ENCODE measurements at places on chromosomes 11 and 22.

DNA sequence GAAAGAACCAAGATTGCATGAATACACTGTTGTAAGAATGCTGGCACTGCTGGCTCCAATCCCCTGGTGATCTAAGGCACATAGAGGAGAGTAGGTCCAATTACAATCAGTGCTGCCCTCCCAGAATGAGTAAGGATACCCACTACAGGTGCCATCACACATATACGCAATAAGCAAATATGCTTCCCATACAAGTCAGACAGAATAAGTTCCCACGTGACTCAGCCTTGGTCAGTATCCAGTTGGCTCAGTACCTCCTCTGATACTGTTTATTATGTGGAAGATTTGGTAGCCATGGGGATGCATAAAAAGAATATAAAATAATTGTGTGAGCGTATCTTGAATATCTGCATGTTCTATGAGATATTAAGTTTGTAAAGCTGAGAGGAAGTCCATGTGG, 8.9 kb upstream of the OR2D3 start:
- no peak for DNase-seq

DNA sequence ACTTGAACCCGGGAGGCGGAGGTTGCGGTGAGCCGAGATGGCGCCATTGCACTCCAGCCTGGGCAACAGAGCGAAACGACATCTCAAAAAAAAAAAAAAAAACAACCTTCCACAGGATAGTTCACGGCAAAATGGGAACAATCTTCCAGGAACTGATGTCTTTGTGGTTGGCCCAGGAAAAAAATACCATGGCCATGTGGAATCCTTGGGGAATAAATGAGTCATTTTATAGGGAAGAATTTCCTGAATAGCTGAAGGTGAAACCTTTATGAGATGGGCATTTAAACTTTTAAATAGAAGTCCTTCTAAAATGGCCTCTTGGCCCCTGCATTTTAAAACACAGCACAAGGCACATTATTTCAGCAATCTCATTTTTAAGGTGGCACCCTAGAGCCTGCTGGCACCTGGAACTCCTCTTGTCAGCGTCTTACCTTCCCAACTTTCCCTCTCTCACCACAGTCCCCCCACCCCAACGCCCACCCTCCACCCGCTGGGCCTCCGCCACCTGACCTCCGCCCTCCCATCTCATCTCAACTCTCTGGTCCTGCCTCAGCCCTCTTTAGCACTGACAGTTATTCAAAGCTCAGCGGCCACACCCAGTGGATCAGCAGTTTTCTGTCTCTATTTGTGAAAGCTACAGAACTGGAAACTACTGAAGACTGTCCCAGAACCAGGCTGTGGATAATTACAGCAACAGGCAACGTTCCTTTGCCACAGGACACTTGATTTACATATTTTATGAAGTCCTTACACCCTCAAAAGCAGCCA, 43.1 kb downstream of the SCGB1A1 start:
- no peak for DNase-seq

DNA sequence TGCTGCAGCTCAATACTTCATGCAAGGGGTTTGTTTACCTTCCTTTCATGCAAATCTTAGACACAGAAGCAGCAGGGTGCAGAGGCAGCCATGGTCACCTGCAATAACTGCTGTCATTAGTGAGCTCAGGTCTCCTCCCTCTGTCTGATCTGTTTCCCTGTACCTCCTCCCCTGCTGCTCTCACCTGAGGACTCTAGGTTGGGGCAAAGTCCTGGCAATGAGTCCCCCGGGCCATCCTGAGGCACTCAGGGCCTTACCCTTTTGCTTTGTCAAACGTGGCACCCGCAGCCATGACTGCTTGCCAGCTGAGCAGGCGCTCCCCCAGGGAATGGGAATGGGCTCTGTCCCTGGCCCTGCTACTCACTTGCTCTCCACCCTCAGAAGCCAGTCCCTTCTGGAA, 3.9 kb downstream of the LRRC10B start:
- peak; percentile 64 for DNase-seq

GRCh38 chr11:76035020-76035419, 171.3 kb downstream of the WNT11 start:
- DNase-seq = no peak

GRCh38 chr11:128291007-128291406, 296.4 kb downstream of the ETS1 start:
- DNase-seq = no peak

DNA sequence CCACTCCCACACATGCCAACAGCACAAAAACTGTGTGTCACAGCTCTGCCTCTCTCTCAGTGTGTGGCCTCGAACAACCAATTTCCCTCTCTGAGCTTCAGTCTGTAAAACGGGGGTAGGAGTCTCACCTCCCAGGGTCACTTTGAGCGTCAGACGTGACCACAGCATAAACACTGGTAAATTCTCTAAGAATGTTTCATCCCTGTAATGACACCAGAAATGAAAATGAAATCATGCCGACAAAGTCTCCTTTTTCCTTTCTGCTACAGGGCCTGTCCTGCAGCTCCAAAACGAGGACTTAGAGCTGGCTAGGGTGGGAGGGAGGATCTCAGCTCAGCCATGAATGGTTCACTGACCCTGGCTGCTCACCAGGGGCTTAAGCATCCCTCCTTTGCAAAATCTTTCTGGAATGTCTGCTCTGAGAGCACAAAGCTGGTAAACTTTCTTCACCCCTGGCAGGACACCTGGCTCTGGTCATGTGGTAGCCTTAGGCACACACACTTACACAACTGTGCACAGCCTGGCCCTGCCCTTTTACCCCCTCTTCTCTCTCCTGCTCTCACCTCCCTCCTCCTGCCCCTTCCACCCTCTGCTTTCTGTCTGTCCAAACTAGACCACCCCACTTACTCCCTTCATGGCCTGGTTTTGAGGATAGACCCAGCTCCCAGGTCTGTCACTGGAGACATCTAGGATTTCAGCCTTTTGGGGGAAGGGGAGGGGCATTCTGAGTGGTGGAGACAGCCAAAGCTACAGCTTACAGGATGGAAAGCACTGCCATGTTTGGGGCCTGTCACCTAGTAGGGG, 12.3 kb upstream of the TSKU start:
- DNase-seq = no peak

DNA sequence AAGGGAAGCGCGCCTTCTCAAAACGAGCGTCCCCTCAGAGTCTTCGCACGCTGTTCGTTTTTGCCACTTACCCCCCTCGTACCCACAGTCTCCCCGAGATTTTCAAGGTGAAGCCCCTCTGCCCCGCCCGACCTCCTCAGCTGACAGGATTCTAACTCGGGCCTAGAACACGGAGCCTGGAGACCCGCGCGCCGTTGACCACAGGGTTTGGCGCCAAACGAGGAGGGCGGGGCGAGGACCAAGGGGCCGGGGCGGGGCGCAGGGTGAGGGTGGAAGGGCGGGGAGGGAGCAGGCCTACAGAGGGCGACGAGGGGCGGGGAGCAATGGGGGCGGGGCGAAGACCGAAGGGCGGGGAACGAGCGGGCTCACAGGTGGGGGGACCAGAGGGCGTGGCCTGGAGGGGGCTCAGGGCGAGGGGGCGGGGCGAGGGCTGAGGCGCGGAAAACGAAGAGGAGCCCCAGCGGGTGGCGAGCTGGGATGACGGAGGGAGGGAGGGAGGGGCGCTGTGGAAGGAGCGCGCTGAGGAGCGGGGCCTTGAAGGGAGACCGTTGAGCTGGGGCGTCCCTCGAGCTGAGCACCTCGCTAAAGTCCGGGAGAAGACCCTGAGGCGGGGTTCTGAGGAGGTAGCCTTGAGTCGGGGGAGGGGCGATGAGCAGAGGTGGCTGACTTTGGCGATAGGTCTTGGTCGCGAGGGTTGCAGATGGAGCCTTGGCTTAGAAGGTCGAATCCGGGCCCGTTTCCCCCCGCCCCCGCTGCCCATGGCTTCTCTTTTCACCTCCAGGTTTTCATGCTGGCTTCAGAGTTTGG, at the start of gene DMC1:
Gene DMC1 (minus strand): TSS at position 212 of the 807 bp plus-strand sequence. CDS start 1,927 bp downstream, outside the sequence.
- DNase-seq = peak; percentile 78

DNA sequence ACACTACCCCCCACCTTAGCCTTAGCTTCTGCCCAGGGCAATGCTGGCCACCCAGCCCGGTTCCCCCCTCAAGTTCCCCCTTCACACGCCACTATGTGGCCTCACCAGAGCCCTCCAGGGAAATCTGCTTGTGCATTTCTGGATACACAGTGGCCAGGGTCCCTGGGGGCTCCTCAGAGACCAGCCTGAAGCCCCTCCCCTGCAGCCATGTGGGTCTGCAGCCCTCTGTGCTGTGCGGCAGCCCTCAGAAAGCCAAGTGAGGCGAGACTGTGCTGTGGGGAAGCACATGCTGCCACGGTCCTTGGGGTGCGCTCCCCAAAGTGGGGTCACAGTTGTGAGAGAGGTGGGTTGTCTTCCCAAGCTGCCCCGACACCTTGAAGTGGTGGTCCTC, 2.1 kb upstream of the PLXNB2 start:
- no peak for DNase-seq

- no peak for DNase-seq
Observed at GRCh38 chr11:70605468-70605815, 207.1 kb downstream of the CTTN start.

DNA sequence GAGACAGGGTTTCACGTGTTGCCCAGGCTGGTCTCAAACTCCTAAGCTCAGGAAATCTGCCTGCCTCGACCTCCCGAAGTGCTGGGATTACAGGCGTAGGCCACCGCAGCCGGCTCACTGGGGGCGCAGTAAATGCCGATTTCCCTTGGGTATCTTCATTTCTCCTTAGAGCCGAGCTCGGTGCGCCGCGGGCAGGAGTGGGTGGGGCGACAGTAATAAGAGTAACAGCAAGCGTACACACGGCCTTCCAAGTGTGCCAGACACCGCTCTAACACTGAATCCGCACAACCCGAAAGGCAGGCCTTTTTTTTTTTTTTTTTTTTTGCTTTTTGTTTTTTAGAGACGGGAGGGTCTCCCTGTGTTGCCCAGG, 500 bp upstream of the ADSL start:
- DNase-seq = no peak

GRCh38 chr22:20116376-20116950, 559 bp downstream of the RANBP1 start:
- DNase-seq = no peak

GRCh38 chr11:104690241-104690640, 208.0 kb downstream of the CASP12 start:
- DNase-seq = no peak

- DNase-seq = no peak
Observed at GRCh38 chr11:88544656-88545280, 207.2 kb upstream of the CTSC start.

DNA sequence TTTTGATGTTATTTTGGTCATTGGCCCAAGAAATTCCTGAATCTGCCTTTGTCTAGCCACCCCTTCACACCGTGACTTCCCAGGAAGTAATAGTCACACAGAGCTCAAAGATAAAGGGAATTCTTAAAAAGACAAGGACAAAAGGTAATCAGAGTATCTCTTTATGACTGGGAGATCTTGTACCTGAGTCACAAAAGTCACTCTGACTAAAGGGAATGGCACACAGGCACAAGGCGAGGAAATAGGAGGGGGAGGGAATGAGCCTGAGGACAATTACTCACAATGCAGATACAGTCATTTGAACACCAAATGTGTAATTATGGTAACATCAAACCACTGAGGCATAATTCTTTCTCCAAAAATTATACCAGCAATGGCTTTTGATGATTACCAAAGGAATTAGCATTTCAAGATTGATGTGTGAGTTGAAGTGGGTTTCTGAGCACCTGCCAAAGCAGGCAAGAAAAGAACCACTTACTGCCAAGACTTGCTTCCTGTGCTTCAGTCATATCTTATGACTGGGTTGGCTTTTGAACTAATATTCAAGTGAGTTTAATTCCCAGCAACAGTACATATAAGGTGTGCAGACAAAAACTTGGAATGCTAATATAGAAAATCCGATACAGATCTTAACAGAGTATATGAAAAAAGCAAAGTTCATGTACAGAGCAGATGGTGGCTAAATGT, 856.4 kb downstream of the LRRC4C start:
- DNase-seq = no peak

- no peak for DNase-seq
Observed at GRCh38 chr11:102523189-102523570, 7.4 kb downstream of the MMP7 start.

GRCh38 chr11:129224538-129224937, 32.4 kb upstream of the ARHGAP32 start:
- no peak for DNase-seq

DNA sequence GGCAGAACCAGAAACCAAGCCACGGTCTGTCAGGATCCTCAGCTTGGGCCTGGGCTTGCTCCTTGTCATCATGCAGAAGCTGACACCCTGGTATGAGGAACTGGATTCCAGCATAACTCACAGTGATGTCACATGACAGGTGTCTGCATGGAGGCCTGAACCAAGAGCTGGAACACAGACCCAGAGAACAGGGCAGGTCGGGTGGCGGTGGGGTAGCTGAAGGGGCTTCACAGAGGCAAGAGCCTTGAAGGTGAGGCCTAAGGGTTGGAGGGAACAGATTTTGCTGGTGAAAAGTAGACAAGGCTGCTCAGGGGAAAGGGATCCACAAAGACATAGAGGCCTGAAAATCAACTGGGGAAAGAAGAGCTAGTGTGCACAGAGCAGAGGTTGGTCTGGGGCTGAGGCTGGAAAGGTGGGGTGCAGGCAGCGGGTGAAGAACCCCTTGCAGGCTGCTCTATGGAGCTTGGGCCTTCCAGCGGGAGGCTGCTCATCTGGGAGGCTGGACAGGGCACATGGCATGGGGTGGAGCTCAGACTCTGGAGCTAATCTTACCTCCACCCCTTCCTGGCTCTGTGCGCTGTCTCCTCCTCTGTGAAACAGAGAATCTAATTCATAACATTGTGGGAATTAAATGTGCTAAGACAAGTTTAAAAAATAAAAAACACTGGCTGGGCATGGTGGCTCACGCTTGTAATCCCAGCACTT, 18.4 kb upstream of the RPS3 start:
- DNase-seq = no peak

GRCh38 chr11:96197801-96198701, 144.9 kb downstream of the MAML2 start:
- DNase-seq = no peak

GRCh38 chr11:110747531-110747930, 35.3 kb upstream of the ARHGAP20 start:
- DNase-seq = peak; percentile 63

- no peak for DNase-seq
Observed at GRCh38 chr22:46436595-46437175, 100.7 kb downstream of the CELSR1 start.

DNA sequence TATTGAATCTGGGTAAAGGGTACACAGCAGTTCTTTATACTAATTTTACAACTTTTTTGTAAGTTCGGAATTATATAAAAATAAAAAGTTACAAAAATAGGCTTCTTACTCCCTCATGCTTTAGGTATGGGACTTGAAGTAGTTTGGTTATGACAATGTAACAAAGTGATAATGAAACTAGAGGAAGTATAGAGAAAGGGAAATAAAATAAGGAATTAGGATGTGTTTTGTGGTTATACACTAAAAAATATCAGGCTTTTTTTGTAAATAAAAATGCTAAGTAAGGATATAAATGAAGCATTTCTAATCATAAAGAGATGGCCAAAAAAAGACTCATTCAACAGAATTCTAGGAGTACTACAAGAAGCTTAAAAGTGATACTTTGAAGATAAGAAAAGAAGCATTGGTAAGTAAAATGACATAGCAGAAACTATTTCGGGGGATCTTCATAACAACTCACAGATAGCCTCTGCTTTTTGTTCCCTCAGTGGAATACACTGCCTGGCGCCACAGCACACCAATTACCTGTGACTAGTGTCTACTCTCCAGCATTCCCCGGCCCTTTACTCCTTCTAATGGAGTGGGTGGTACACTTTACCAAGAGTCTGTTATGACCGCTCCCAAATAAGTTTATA, 322.7 kb upstream of the PITPNB start:
- no peak for DNase-seq

Measured in NCI-H774 (cell line).